ENCODE measurements at places on chromosomes 13 and 19.

- no peak for DNase-seq
Observed at GRCh38 chr19:12484011-12484370, 625 bp downstream of the ZNF709 start.

- no peak for DNase-seq
Observed at GRCh38 chr19:51664997-51665396, 18.4 kb upstream of the SIGLEC14 start.

GRCh38 chr13:98937911-98938381, 39.9 kb downstream of the DOCK9 start:
- DNase-seq = no peak

DNA sequence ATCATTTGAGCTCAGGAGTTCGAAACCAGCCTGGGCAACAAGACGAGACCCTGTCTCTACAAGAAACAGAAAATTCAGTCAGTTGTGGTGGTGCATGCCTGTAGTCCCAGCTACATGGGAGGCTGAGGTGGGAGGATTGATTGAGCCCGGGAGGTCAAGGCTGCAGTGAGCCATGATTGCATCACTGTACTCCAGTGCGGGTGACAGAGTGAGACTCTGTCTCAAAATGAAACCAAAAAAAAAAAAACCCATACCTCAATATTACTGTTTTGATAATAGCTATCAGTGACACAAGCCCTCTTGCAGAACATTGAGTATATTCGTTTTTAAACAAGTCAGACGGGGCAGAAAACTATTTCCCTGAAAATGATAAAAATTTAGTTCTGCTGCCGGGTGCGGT, 16.2 kb downstream of the ZNF791 start:
- no peak for DNase-seq

- DNase-seq = no peak
Observed at GRCh38 chr13:91245288-91245687, 102.2 kb upstream of the MIR17HG start.

- DNase-seq = no peak
Observed at GRCh38 chr19:1674293-1674679, 21.9 kb upstream of the TCF3 start.

- DNase-seq = no peak
Observed at GRCh38 chr13:111904701-111905608, 162.0 kb upstream of the SOX1 start.

- no peak for DNase-seq
Observed at GRCh38 chr13:31286930-31287329, 87.2 kb downstream of the B3GLCT start.

DNA sequence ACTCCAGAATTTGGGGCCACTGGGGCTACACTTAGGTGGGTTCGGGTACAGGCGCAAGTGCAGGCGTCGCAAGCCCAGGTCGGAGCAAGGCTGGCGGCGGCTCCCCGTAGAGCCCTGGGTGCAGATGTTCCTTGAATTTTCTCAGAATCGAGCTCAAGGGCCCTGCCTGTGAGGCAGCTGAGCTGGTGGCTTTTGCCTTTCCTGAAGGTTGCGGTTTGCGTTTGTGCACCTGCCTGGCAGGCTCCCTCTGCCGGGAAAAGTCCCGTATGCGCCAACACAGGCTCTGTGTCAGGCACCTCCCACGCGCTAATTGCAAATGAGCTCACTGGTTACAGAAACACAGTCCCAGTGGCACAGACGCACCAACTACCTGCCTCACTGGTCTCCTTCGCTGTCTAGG, 5.9 kb downstream of the DOHH start:
- DNase-seq = no peak

DNA sequence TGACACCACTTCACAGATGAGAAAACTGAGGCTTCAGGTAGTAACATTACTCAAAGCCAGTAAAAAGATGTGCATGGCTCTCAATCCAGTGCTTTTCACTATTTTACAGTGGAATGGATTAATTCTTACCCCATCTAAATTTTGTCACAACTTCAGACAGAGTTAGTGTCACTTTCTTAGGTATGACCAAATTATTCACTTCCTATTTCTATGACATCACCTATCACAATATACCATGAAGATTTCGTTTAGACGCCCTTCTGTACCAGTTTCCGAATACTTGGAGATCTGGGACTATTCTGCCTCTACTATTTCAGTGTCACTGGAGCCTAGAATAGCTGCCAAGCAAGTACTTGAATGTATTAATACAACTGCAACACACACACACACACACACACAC, 437.5 kb downstream of the KLF12 start:
- DNase-seq = no peak

- DNase-seq = no peak
Observed at GRCh38 chr19:16442386-16443276, 29.1 kb downstream of the EPS15L1 start.

GRCh38 chr19:31553846-31554215, 204.6 kb upstream of the TSHZ3 start:
- no peak for DNase-seq

DNA sequence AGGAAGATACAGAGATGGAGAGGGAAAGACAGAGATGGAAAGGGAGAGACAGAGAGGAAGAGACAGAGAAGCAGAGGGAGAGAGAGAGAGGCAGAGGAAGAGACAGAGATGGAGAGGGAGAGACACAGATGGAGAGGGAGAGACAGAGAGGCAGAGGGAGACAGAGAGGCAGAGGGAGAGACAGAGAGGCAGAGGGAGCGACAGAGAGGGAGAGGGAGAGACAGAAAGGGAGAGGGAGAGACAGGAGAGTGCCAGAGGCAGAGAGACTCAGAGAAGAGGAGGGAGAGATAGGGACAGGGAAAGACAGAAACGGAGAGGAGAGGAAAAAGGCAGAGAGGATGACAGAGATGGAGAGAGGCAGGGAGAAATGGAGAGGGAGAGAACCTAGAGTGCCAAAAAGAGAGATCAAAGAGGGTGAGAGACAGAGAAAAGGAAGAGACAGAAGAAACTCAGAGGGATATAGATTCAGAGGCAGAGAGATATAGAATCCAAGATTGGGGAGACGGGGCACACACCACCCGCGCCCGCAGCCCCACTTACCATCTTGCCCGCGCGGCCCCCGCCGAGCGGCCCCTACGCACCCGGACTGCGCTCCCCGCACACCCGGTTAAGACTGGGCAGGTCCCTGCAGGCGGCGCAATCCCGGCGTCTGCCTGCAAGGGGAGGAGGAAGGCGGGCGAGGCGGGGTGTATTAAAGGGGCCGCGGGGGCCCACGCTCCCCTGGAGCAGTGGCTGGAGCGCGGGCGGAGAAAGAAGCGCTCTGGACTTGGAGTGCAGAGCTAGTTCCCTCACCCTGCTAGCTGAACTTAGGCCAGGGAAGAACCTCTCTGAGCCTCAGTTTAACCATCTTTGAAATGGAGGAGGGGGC, 10.7 kb downstream of the TM6SF2 start:
- no peak for DNase-seq

DNA sequence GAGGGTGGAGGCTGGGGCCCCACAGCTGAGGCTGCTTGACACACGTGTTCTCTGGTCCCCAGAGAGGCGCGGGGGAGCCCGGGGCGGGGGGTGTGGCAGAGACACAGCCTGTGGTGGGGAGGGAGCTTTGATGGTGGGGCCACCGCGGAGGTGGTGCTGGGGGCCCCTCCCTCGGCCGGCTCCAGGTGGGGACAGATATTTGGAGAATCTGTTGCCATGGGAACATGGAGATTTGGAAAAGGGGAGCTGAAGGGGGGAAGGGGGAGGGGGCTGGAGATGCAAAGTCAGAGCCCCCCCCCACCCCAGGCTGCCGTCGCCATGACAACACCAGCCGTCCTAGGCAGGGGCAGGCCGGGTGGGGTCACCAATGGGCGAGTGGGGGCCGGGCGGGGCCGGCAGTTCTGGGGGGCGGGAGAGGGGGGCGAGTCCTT, 1.2 kb downstream of the PRKCG start:
- no peak for DNase-seq

GRCh38 chr19:8457209-8457608, 12.4 kb downstream of the HNRNPM start:
- DNase-seq = no peak

DNA sequence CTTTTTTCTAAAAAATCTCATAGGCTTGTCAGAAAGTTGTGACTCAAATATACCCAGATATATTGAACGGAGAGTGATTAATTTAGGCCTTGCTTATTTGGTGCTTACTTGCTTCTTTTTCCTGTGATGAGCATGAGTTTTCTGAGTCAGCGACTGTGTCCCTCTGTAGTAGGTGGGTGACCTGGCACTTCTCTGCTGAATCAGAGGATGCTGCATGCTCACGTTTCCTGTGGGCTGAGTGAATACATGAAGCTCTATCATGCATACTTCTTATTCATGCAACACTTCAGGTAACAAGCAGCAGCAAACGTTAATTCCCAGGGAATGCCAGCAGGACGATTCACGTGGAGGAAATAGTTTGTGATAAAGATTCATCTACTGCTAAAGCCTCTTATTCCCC, 245.0 kb downstream of the KLF5 start:
- no peak for DNase-seq

- peak; percentile 28 for DNase-seq
Observed at GRCh38 chr13:99971576-99972189, at the start of gene ZIC5. ZIC5 (minus strand) TSS chr13:99971767; CDS start chr13:99971603, 164 bp downstream.

DNA sequence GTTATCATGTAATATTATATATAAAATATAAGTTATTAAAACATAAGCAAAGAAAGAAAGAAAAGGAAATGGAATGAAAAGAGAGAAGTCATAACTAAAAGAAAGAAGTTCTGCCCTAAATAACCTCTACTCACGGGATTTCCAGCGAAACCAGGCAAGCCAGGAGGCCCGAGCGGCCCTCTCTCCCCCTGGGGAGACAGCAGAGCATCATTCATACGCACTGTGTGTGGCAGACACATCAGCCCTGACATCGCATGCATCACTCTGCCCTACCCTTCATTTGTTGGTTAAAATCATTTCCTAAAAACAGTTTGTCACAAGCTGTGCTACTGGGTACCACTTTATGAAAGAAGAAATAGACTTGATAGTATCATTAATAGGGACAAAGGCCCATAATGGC, 95.2 kb downstream of the COL4A1 start:
- DNase-seq = no peak

DNA sequence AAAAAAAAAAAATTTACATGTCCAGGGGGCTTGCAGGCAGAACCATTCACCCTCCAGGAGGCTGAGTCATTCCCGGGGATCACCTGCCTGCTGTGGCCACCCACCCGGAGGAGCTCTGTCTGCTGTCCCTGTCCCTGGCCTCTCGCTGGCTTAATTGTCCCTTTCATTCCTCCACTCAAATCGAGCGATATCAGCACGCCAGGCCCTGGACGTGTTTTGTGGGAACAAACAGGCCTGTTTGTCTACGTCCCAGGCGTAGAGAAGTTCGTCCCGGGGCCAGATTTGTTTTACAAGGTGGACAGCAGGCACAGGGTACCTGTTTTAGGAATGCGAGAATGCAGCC, 21.2 kb downstream of the SULT2B1 start:
- no peak for DNase-seq

DNA sequence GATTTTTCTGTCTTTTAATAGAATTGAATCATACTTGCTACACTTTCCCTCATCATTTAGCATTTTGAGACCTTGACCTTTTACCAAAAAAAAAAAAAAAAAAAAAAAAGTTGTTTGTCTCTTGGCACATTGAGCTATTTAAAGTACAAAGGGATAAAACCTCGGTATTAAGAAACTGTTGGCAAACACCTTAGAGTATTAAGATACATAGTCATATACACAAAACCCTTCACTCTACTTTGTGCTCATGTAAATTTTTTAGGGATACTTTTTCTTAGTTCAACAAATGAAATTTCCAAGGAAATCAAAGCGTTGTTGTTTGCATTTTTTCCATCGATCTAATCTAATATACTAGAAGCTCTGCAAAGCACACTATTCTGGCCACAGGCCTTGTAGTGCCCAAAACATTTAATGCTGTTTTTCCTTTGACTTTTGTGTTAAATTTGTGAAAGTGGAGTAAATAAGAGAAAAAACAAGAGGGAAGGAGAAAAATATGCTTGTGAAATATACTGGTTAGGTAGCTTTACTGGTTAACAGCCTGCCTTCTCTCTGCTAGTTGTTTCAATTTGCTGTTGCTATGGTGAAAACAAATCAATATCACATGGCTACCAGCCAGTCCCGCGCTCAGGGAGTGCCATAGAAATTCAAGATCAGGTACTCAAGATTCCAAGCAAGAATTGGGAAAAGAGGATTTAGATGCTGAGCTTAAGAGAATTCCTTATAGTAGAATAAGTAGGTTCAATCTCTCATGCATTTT, 2.6 kb downstream of the MBNL2 start:
- DNase-seq = no peak

DNA sequence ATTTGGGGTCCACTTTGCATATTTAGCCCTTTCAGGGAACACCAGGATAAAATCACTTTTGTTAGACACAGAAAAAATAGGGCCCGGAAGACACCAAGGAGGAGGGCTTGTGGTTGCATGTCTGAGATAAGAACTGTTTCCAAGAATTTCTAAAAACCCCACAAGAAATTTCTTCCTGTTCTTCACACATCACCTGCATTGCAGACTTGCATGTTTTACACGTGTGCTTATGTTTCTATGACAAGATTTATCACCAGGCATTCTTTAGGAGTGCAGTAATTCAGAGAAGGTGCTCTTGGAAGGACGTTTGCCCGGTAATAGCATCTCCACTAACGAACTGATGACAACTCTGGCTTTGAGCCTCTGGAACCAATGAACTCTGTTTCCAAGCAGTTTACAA, 7.1 kb upstream of the ACTL9 start:
- DNase-seq = no peak

GRCh38 chr19:10876459-10877240, 5.3 kb downstream of the CARM1 start:
- DNase-seq = no peak

GRCh38 chr19:32543115-32543900, 37.7 kb upstream of the PDCD5 start:
- DNase-seq = no peak

DNA sequence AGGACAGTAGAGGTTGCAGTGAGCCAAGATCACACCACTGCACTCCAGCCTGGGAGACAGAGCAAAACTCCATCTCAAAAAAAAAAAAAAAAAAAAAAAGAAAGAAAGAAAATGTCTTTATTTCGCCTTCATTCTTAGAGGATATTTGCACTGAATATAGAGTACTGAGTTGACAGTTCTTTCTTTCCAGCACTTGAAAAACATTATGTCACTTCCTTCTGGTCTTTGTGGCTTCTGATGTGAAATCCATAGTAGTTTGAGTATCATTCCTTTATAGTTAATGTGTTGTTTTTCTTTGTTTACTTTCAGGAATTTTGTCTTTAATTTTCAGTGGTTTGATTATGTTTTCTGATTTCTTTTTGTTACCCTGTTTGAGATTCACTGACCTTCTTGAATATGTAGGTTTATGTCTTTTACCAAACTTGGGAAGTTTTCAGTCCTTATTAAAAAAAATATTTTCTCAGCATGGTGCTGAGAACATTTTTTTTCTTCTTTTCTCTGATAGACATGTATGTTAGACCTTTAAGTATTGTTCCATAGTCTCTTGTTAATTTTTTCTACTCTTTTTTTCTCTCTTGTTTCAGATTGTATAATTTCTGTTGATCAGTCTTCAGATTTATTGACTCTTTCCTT, 50.1 kb downstream of the PCCA start:
- DNase-seq = no peak

GRCh38 chr13:41562083-41562482, 104.7 kb downstream of the RGCC start:
- peak; percentile 87 for DNase-seq

- DNase-seq = no peak
Observed at GRCh38 chr19:35558400-35559280, 4.8 kb downstream of the ATP4A start.

Data from hippocampal formation (tissue), 2 donors.